ENCODE measurements at places on chromosomes 4 and X.

DNA sequence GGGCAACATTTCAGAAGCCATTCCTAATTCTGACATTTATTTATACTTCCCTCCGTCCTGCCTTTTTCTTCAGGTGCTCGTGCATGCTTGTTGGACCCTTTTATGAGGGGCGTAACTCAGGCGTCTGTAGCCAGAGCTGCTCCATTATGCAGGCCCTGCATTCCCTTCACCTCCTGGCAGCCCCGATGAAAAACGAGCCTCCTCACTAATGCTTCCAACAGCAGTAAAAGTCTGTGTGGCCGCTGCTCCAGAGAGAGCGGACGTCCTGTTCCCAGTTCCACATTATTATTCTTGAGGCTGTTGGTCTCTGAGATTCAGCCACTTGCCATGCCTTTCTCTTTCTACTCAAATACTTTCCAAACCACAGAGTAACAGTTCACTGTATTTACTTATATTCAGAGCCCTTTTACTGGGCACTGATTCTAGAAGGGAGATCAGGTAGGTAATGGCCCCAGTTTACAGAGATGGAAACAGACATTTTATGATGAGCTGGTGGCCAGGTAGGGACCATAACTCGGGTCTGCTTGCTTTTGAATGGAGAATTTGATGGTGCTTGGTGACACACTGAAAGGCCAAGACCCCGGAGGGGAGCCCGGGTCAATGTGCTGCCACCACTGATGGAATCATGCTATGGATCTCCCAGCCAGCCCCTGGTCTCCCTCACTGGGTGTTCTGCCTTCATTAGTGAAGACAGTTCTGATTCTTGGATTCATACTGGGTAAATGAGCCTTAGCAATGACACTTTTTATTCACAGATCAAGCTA is 101.0 kb downstream of the GATB start:
- DNase-seq, result no peak

DNA sequence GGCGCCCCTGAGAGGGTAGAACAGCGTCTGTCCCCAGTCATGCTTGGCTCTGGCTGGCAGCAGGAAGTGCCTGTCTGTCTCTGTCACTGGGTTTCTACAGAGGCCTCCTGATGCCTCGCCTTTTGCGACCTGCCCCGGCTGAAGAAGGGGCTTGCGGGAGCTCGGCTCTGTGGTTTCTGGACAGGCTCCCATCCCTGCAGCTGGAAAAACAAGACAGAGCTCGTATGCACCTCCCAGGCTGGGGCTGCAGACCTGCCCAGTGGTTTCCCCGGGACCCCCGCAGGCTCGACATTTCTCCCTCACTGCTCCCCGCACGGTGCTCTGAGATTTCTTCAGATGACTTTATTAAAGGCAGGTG is 57.0 kb upstream of the SORCS2 start:
- DNase-seq, result no peak

DNA sequence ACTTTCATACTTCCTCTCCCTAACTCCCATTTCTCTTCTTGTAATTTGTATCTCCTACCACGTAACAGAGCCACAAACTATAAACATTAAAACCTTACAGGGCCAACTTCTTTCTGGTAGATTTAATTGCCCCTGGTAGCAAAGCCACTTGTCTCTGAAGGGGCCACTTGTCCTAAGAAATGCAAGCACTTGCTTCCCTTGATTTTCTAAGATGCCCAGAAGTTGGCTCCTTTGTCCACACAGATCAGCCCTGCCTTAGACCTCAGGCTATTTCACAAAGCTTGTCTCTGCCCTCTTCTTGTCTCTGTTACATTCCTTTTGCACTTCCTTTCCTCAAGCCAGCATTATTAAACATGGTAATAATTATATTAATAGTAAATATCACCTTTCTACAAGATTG is 80.6 kb upstream of the CXXC4 start:
- no peak for DNase-seq

DNA sequence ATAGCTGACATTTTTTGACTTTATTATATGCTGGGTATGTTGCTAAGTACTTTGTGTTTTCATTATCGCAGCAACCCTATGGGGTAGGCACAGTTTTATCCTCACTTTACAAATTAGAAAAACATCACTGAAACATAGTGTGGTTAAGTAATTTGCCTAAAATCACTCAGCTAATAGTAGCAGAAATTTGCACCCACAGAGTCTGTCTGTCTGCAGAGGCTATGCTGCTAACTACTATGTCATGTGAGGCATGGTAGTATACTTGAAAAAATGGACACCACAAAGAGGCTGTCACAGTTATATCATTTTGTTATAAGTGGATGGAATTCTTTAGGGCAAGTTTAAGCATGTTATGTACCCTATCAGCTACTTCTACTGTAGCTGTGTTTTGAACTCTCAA is 69.0 kb downstream of the STAG2 start:
- no peak for DNase-seq

- no peak for DNase-seq
Observed at GRCh38 chrX:10157543-10157942, 768 bp downstream of the CLCN4 start.

DNA sequence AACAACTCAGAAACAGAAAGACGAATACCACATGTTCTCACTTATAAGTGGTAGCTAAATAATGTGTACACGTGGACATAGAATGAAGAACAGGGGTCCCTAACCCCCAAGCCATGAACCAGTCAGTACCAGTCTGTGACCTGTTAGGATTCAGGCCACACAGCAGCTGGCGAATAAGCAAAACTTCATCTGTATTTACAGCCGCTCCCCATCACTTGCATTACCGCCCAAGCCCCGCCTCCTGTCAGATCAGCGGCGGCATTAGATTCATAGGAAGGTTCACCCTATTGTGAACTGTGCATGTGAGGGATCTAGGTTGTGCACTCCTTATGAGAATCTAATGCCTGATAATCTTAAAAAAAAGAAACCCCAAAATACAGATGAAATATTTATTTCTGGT is 1128.7 kb downstream of the NLGN4X start:
- DNase-seq, result no peak

DNA sequence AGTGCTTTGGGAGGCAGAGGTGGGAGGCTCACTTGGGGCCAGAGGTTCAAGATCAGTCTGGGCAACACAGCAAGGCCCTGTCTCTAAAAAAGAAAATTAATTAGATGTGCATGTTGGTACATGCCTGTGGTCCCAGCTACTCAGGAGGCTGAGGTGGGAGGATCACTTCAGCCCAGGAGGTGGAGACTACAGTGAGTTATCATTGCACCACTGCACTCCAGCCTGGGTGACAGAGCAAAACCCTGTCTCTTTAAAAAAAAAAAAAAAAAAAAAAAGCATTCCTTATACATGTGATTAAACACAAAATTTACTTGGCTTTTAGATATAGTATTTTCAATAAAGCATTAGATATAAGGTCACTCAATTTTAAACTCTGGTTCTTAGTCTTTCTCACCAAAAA is 34.9 kb downstream of the SMARCA1 start:
- DNase-seq, result no peak

DNA sequence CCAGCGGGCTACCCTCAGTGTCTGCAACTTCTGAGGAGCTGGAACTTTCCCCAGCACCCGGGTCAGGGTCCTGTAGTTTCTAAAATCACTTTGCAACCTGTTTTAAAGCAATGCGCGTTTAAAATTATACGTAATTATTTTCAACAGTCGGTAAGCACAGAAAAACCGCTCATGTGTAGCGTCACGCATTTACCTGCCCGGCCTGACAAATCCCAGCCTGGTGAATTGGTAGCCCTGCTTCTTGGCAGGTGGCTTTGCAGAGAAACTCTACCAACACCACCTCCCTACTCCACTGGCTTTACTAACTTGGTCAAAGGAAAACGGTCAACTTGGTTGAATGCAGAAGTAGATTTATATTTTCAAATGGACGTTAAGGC is 640 bp downstream of the BANK1 start:
- no peak for DNase-seq

- no peak for DNase-seq
Observed at GRCh38 chr4:156545003-156545785, 426.4 kb downstream of the PDGFC start.

DNA sequence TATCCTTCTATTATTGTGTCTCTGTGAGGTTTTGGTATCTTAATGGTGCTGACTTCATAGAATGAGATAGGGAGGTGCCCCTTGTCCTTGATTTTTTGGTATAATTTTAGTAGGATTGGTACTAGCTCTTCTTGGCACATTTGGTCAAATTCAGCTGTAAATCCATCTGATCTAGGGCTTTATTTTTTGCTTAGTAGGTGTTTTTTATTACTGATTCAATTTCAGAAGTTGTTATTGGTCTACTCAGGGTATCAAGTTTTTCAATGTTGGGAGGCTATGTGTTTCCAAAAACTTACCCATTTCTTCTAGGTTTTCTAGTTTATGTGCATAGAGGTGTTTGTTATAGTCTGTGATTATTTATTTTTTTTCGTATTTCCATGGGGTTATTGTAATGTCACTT is 103.3 kb downstream of the SH3BGRL start:
- DNase-seq, result no peak

GRCh38 chr4:76781698-76782595 is 116.0 kb downstream of the SOWAHB start:
- no peak for DNase-seq

DNA sequence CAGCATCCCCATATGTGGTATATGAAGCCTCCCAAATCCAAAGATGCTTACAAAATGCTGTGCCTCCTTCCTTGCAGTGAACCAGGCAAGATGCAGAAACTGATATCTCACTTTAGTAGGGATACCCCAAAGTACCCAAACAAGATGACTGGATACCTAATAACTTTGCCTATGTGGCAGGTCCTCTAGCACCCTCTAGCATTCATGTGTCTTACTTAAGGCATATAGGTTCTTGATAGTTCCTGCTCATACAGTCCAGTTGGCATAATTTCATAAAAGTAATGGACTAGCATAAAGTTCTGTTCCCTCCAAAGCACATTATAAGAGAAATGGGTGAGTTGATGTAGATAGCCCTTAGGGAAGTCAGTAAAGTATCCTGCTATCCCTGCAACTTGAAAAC is 36.8 kb upstream of the SPP1 start:
- no peak for DNase-seq

GRCh38 chr4:2931512-2932301 is 31.5 kb downstream of the NOP14 start:
- DNase-seq, result no peak

DNA sequence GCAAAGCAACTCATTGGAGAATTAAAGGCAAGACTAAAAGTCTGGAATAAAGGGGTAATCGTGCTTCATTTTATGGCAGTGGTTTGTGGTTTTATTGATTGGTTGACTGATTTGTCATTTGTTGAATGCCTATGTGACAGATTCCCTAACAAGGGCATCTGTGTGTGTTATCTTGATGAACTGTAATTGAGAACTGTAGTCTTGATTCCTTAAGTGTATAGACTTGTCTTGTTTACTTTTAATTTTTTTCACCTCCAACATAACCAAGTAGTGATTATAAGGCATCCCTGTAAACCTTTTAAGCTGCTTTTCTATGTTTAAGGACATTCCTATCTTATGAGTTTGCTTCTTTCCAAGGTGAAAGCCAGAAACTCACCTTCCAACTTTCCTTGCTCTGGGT is 216.0 kb upstream of the TAPT1 start:
- no peak for DNase-seq

DNA sequence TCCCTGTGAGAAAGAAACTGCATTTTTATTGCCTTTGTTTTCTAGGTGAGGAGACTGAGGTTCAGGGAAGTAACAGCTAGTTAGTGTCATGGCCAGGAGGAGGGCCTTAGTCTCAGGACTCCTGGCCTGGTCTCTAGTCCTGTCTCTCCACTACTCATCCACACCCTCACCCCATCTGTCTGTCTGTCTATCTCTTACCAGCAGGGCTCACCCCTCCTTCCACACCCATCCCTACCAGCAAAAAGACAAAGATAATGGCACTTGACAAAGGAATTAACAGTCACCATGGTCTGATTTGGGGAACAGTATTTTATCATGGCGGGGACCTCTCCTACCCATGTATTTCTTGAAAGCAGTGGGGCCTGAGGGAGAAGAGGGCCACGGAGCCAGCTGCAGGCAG is 125.8 kb downstream of the REPS2 start:
- no peak for DNase-seq

GRCh38 chr4:71237641-71238040 is 101.2 kb upstream of the SLC4A4 start:
- DNase-seq, result no peak

DNA sequence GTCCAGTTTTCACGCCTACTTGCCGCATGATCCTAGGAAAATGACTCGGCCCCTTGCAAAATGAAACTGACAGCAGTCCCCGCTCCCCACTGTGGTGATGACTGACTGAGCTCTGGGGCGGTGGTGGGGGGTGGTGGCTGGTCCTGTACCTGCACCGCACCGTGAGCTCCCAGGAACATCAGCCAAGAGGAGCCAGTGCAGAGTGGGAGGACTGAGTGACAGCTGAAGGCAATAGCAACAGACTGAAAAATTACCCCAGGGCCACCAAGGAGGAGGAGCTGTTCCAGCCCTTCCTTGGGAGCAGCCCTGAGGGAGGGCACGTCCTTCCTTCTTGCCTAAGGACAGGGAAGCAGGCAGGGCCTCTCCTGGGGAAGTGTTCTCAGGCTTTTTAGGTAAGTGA is 2.4 kb upstream of the C4orf50 start:
- DNase-seq, result no peak

- DNase-seq, result no peak
Observed at GRCh38 chr4:78656968-78657445, 105.4 kb downstream of the ANXA3 start.

GRCh38 chr4:181504924-181505323 is 738.3 kb upstream of the TENM3 start:
- DNase-seq, result no peak

GRCh38 chrX:129983575-129984110 is 1.2 kb downstream of the BCORL1 start:
- no peak for DNase-seq

DNA sequence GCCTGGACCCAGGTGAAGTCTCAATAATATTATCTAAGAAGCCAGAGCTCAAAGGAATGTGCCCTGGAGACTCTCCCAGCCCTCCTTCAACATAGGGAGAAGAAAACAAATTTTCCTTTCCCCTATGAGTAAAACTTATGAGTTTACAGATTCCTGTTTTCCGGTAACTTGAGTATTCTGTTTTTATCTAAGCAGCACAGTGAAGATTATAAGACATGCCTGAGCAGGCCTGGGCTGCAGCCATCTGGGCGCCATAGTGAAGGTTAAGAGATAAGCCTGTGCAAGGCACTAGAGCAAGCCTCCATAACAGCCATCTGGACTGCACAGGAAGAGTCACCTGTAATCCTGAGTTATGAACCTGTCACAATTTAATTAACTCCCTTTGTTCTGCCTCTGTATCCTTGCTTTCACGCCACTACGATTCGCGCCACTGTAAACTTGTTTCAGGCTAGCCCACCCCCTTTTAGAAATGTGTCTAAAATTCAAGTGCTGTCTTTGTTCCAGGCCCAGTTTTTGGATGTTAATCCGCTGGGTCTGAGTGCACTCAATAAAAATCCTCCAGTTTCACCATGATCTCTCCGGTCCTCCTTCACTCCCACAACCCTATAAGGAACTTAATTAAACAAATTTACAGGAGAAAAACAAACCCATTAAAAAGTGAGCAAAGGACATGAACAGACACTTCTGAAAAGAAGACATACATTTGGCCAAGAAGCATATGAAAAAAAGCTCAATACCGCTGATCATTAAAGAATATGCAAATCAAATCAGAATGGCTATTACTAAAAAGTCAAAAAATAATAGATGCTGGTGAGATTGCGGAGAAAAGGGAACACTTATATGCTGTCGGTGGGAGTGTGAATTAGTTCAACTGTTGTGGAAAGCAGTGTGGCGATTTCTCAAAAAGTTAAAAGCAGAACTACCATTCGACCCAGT is 189.5 kb downstream of the APBB2 start:
- no peak for DNase-seq

All from activated CD8-positive, alpha-beta memory T cell treated with anti-CD3 and anti-CD28 coated beads for 4 hours (primary cell).